ENCODE measurements at places on chromosomes 4 and X.

GRCh38 chr4:38818441-38818976 lies 13.9 kb upstream of the TLR1 start:
- no peak for DNase-seq

- DNase-seq: no peak
These were observed 172.1 kb upstream of the MAGEE2 start for GRCh38 chrX:75957107-75957610.

GRCh38 chr4:74433541-74434172 lies 11.3 kb upstream of the AREG start:
- DNase-seq: no peak

DNA sequence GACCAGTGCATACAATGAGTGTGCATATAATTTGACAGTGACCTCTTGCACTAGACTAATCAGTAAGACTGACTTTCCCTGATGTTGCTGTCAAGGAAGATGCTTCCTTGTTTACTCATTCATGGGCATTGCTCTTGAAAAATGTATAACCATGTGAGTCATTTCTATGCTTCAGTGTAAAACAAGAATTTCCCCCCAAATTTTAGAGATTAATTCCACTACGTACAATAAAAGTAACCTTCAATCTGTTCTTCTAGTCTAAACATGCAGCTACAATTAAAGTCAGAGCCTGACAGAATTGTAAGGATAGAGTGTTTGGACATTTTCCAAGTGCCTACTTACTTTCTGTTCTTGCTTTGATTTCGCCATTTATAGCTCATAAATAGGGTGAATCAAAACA lies 935.7 kb downstream of the RAPGEF2 start:
- DNase-seq: no peak

DNA sequence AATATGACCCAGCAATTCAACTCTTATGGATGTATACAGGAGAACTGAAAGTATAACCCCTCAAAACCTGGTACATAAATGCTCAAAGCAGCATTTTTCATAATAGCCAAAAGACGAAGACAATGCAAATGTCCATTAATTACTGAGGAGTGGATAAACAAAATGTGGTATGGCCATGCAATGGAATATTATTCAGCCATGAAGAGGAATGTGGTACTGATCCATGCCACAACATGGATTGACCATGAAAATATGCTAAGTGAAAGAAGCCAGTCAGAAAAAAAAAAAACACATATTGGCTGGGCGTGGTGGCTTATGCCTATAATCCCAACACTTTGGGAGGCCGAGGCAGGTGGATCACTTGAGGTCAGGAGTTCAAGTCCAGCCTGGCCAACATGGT lies 74.5 kb upstream of the PLS3 start:
- no peak for DNase-seq

DNA sequence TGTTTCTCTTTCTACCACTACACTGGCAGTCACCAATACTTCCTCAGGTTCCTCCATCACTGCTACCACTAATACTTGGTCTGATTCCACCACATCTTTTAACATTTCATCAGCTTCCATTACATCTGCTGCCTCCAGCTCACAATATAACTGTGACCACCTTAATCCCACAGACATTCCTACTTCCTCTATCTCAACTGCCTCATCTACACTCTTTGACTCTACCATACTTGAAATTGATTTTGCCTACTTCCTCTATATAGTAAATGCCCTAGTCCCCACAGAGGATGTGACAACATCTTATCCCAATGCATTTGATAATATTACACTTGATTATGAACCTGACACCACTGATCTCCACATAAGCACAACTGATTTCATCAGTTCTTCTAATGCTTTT lies 29.0 kb downstream of the OPRPN start:
- DNase-seq: no peak

- no peak for DNase-seq
These were observed 346.3 kb upstream of the PPARGC1A start for GRCh38 chr4:24236120-24236519.

- DNase-seq: no peak
These were observed 118.3 kb downstream of the RELL1 start for GRCh38 chr4:37567836-37568235.

DNA sequence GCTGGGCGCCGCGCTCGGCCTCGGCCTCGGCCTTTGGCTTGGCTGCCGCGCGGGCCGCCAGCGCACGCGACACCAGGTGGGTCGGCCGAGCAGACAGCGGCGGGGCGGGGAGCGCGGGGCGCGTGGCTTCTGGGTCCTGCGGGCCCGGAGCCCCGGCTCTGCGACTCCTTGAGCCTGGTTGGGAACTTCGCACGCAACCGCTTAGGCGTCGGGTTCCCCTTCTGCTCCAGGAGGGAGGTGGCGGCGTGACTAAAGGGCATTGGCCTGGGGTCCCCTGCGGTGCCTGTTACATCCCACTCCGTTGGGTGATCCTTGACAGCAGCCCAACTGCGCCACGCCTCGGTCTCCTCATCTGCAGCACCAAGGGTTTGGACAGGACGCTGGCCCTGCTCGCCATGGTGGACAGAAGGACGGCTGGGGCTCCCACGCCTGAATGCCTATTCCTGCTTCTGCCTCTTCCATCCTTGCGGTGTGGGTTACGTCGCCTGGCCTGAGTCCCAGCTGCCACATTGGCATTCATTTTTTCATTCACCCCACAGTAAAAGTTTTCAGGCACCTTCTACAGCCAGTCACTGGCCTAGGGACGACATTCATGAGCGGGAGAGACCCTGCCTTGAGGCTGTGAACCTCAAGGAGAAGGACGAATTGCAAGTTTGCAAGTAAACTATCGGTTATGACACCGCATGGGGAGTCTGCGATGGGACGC lies 631 bp downstream of the EVC start:
- peak; percentile 15 for DNase-seq

- no peak for DNase-seq
These were observed 366.5 kb upstream of the LCORL start for GRCh38 chr4:18388039-18388438.

- peak; percentile 14 for DNase-seq
These were observed 61.0 kb downstream of the ANXA3 start for GRCh38 chr4:78612398-78613178.

DNA sequence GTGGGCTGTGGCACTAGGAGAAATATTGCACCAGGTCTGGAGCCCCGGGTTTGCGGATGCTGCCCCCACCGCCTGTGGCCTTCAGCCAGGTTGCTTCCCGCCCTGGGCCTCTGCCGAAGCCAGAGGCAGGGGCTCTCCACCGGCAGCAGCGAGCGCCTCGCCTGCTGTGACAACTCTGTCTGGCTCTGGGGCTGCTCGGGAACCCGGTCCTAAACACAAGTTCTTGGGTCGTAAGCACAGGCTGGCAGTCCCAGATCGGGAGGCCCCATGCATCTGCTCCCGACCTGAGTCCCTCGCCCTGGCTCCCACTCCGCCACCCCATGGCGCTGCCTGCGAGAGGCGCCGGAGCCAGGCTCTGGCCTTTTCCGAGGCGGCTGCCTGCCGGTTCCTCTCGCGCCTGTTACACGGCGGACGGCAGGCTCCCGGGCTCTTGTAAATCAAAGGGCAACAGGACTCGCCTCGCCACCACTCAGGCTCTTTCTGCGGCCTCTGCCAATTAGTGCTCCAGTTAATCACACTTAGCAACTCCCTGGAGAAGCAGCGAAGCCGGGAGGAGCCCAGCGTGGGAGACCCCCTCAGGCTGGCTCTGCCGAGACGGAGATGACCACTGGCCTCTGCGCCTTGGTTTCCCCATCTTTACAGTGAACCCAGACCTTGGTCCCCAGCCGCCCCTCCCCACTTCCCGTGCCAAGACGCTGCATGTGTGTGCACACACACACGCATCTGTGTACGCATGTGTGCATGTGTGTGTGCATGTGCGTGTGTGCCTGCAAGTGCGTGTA lies 109.2 kb downstream of the DCTD start:
- DNase-seq: no peak

DNA sequence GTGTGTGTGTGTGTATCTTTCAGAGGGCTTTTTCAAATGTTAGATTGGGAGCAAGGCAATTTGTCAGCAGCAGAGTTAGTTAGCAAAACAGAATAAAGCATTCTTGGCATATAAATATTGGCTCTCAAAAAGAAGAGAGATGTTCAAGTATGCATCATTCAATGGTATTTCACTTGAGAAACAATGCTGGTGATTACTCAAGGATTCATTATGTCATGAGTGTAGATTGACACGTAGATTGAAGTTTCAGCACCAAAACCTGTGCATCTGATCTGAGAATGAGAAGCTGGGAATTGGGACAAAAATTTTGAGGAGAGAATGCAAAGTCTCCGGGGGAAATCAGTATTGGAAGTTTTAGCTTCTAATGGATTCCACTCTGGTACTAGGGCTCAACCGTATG lies 241.4 kb downstream of the FRMPD4 start:
- no peak for DNase-seq

GRCh38 chr4:186940476-186940875 lies 216.8 kb upstream of the FAT1 start:
- DNase-seq: no peak

DNA sequence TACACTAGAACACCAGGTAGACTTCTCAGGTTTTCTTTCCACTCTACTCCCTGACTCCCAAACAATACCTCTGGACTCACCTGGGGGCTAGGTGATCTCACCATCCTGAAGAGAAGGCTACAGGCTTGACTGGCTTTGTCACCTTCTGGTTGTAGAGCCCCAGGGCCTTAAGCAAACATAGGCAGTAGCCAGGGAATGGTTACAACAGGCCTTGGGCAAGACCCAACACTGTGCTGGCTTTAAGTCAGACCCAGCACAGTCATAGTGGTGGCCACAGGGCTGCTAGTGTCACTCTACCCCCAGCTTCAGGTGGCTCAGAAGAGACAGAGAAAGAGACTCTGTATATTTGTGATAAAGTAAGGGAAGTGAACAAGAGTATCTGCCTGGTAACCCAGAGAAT lies 118.1 kb upstream of the EMCN start:
- no peak for DNase-seq

- no peak for DNase-seq
These were observed 187.1 kb downstream of the MGST2 start for GRCh38 chr4:139852612-139853269.

Data from stimulated activated CD4-positive, alpha-beta T cell treated with anti-CD3 and anti-CD28 coated beads, Interleukin-15, amount 100 ng/mL, for 24 hours (primary cell).